ENCODE measurements at places on chromosomes 4 and X. TPM values are rescaled to one million over a fixed set of nuclear protein-coding genes. Genes with fewer than 3 reads are reported as not detected.

GRCh38 chrX:41352329-41352838, 18.4 kb downstream of the DDX3X start:
- no peaks in the 10 kb centered on the region for H3K36me3 ChIP-seq
- H3K4me1 ChIP-seq = no peaks in the 10 kb centered on the region
- H3K27ac ChIP-seq = peak overlapping the region; percentile 11
- H3K4me3 ChIP-seq = no peak overlapping the region

Gene PRDM5
- 23.6 TPM for total RNA-seq

Gene PAGE2
- not detected for total RNA-seq

GRCh38 chr4:123953566-123953965, 557.0 kb downstream of the SPRY1 start:
- H3K4me3 ChIP-seq = no peak overlapping the region
- peaks cover 4% of the 10 kb centered on the region for H3K4me1 ChIP-seq
- DNase-seq = no peak
- H3K27me3 ChIP-seq = no peaks in the 10 kb centered on the region

Gene PCGF3
- 93.4 TPM for total RNA-seq

Gene SLC26A1
- 0.38 TPM for total RNA-seq

GRCh38 chr4:174631901-174632758, 109.8 kb upstream of the HPGD start:
- no peak overlapping the region for H3K4me3 ChIP-seq
- DNase-seq = no peak
- no peak overlapping the region for H3K27ac ChIP-seq
- H3K4me1 ChIP-seq = no peaks in the 10 kb centered on the region

GRCh38 chr4:54909961-54910360, 215.4 kb downstream of the KDR start:
- DNase-seq = no peak
- H3K27ac ChIP-seq = no peak overlapping the region
- H3K27me3 ChIP-seq = no peaks in the 10 kb centered on the region
- H3K36me3 ChIP-seq = no peaks in the 10 kb centered on the region

DNA sequence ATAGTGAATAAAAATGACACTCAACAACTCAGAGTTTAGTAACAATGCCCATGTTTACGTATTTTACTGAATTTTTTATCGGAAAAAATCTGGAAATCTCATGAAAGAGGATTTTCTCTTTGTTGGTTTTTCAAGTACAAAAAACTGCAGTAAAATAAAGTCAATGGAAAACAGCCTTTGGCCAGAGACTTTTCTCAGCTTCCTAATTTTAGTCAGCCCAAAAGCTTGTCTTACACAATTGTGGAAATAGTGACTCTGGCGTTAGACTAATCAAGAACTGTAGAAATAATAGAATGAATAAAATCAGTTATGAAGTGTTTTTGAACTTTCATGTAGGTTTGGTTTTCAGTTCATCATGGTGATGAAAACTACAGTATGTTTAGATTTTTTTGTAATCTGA, 234.7 kb downstream of the DKK2 start:
- H3K36me3 ChIP-seq = no peaks in the 10 kb centered on the region
- no peak for DNase-seq
- H3K27me3 ChIP-seq = no peaks in the 10 kb centered on the region

Gene SLC39A8
- 7.9 TPM for total RNA-seq

Gene MAGEA8
- total RNA-seq = not detected

DNA sequence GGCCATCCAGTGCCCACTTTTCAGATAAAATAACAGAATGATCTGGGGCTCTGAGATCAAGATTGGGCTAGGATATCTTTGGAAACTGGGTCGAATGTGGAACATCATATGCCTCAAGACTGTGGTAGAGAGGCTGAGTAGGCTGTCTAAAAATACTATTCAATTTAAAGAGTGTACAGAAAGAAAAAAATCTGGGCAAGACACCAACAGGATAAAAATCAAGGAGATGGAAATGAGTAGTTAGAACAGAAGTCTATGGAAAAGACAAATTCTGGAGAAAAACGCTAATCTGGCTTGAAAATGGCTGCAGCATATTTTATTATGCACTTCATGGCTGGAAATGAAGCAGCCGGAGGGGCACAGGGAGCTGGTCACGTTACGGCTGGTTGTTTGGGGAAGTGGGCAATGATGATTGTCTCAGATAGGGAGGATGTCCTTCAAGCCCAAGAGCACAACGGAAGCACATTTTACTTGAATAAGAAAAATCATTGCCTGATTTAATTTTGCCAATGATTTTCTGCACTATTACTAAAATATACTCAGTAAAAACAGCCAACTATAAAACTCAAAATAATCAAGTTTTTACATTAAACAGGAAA, 27.1 kb upstream of the MAPK10 start:
- no peak overlapping the region for H3K27ac ChIP-seq
- H3K36me3 ChIP-seq = no peaks in the 10 kb centered on the region
- H3K4me1 ChIP-seq = peaks cover 18% of the 10 kb centered on the region
- H3K27me3 ChIP-seq = no peaks in the 10 kb centered on the region

- no peak for DNase-seq
- no peak overlapping the region for H3K4me3 ChIP-seq
- H3K36me3 ChIP-seq = no peaks in the 10 kb centered on the region
- no peaks in the 10 kb centered on the region for H3K27me3 ChIP-seq
- peaks cover 10% of the 10 kb centered on the region for H3K4me1 ChIP-seq
Measured at GRCh38 chr4:129926936-129927335, 831.0 kb downstream of the C4orf33 start.

Gene CDKL2
- total RNA-seq = 2.1 TPM

- H3K4me1 ChIP-seq = no peaks in the 10 kb centered on the region
- H3K27me3 ChIP-seq = peaks cover 23% of the 10 kb centered on the region
- no peak overlapping the region for H3K27ac ChIP-seq
- no peaks in the 10 kb centered on the region for H3K36me3 ChIP-seq
- no peak overlapping the region for H3K4me3 ChIP-seq
Measured at GRCh38 chr4:176504118-176504517, 184.4 kb downstream of the SPCS3 start.

GRCh38 chrX:22105231-22105630, 73.1 kb downstream of the PHEX start:
- H3K4me3 ChIP-seq = no peak overlapping the region
- peaks cover 9% of the 10 kb centered on the region for H3K36me3 ChIP-seq
- no peaks in the 10 kb centered on the region for H3K27me3 ChIP-seq
- H3K27ac ChIP-seq = no peak overlapping the region

Gene HGFAC
- 2.5 TPM for total RNA-seq

Gene OPRPN
- total RNA-seq = not detected

GRCh38 chrX:153371256-153371655, 29.9 kb downstream of the PNMA6E start:
- DNase-seq = no peak
- no peak overlapping the region for H3K4me3 ChIP-seq
- no peaks in the 10 kb centered on the region for H3K36me3 ChIP-seq
- peaks cover 6% of the 10 kb centered on the region for H3K4me1 ChIP-seq
- peaks cover under 1% of the 10 kb centered on the region for H3K27me3 ChIP-seq

Gene MTCP1
- total RNA-seq = 13.0 TPM

- no peak overlapping the region for H3K4me3 ChIP-seq
- H3K4me1 ChIP-seq = no peaks in the 10 kb centered on the region
- H3K27me3 ChIP-seq = peaks cover 6% of the 10 kb centered on the region
- DNase-seq = no peak
Measured at GRCh38 chr4:162793571-162793970, 373.1 kb downstream of the NAF1 start.

Gene RP2
- total RNA-seq = 8.7 TPM

GRCh38 chr4:154230091-154230490, 261.5 kb downstream of the DCHS2 start:
- no peak overlapping the region for H3K27ac ChIP-seq
- H3K27me3 ChIP-seq = peaks cover 30% of the 10 kb centered on the region
- DNase-seq = no peak
- H3K4me1 ChIP-seq = peaks cover 5% of the 10 kb centered on the region
- no peak overlapping the region for H3K4me3 ChIP-seq
- no peaks in the 10 kb centered on the region for H3K36me3 ChIP-seq

Gene UCP1
- total RNA-seq = not detected

DNA sequence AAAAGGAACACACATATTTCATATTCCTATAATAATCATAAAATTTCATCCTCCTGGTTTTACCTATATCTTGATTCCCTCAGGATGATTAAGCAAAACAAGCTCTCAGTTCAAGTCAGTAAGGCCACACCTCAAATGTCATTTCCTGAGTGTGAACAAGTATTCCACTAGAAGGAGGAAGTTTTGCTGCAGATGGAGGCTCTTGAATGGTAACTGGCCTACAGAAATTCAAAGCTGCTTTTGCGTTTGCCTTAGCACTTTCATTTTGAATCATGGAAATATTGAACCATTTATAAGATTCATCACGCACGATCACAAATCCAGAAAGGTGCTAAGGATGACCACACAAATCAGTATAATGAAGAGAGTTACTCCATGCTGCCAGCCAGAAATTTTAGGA, 254.4 kb upstream of the CXXC4 start:
- H3K27ac ChIP-seq = no peak overlapping the region
- no peaks in the 10 kb centered on the region for H3K27me3 ChIP-seq
- no peak overlapping the region for H3K4me3 ChIP-seq
- H3K4me1 ChIP-seq = no peaks in the 10 kb centered on the region

DNA sequence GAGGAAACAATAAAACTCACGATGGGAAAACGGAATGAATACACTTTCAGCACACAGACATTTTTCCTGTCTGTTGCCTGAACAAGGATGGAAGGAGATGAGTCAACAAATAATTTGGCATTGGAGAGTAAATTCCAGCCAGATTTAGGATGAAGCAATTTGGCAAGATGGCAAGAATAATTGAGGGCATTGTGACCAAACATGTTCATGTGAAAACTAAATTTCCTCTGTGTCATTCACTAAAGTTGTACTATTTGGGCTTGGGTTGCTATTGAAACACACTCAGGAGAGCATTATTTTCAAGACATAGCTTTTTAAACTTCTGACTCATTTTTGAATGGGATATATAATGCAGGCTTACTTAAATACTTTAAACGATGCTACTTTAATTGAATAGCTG, 1614.4 kb downstream of the PCDH19 start:
- H3K27me3 ChIP-seq = no peaks in the 10 kb centered on the region
- no peak for DNase-seq
- H3K4me1 ChIP-seq = peaks cover 5% of the 10 kb centered on the region
- peaks cover 12% of the 10 kb centered on the region for H3K36me3 ChIP-seq

DNA sequence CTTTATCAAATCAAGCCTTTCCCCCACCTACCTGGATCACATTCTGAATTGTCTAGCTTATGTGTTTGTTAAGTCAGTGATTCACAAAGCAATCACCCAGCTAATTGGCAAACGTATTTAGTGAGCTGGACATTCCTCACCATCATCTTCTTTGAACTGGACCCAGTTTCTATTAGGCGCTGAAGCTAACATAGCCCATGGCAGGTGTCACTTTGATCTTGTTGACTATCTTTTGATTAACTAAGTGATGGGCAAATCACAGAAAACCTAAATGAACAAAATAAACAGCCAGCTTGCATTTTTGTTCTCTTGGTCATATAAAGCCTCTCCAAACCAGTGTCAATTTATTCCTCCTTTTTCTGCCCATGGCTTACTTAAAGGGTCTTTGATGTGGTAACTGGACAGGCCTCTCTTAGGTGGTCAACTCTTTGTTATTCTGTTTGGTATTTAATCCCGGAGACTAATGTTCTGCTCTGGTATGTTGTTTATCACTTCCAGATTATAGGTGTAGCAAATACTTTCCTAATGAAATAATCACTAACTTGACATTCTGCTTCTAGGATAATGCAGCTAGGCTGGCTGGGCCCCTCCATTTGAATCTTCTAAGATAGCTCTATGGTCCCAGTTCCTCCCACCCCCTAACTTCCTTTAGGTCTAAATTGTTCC, 105.3 kb upstream of the SMIM10 start:
- DNase-seq = no peak
- H3K27ac ChIP-seq = no peak overlapping the region
- peaks cover 28% of the 10 kb centered on the region for H3K4me1 ChIP-seq
- no peak overlapping the region for H3K4me3 ChIP-seq

DNA sequence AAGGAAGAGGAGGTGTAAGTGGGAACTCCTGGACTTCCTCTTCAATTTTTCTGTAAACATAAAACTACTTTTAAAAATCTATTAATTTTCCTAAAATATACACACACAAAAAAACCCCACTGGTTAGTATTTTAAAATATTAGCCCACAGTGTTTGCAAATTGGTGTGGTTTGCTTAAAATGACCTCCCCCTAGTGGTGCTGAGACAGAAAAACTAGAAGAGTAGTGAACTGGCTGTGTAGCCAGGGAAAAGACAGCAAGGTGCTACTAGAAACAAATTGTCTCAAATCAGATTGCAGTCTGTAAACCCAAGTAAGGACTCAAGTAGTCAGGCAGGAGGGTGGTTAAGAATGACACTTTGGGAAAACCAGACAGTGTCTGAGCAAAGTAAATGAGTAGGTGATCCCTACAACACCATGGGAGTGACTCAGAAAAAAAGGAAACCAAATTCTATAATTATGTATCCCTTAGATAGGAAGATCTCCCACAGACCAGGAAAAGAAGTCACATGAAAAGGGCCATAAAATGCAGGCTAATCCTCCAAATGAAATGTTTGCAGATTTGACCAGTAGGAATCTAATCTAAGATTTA, 26.0 kb downstream of the AMTN start:
- H3K27ac ChIP-seq = peak overlapping the region; percentile 22
- peaks cover 7% of the 10 kb centered on the region for H3K27me3 ChIP-seq
- H3K4me3 ChIP-seq = no peak overlapping the region
- H3K36me3 ChIP-seq = no peaks in the 10 kb centered on the region

DNA sequence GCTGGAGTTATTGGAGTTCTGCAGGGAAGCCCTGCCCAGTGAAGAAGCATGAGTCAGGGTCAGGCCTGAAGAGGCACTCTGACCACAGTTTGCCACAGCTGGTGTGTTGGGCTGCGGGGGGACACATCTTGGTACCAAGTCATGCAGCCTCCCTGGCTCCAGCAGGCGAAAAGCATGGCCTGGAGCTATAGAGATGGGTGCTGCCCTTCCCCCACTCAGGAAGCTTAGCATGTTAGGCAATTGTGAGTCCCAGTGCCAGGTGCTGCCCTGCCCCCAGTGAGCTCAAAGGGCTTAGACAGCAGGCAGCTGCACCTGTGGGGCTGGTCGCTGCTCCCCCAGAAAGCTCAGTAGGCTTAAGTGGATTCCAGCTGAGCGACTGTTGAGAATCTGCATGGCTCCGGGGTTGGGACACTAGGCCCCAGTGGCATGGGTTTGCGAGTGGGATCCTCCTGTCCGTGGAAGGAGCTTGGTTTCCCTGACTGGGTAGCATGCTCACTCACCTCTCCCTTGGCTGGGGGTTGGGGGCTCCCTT, 755.5 kb downstream of the GLUD2 start:
- no peak overlapping the region for H3K27ac ChIP-seq
- H3K4me1 ChIP-seq = no peaks in the 10 kb centered on the region
- peaks cover 5% of the 10 kb centered on the region for H3K36me3 ChIP-seq
- no peaks in the 10 kb centered on the region for H3K27me3 ChIP-seq
- no peak for DNase-seq
